ENCODE measurements at places on chromosomes 2 and 18.

DNA sequence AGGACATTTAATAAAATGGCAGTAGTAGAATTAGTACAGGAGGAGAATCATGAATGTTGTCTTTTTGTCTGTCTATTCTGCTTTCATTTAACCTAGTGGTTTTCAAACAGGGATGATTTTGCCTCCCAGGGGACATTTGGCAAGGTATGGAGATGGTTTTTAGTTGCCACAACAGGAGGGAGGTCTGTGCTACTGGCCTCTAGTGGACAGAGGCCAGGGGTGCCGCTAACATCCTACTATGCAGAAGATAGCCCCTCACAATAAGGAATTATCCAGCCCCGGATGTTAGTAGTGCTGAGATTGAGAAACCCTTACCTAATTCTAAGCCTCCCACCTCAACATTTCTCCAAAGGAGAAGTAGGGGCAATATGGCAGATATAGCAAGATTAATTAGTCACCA is 18.3 kb downstream of the FASTKD2 start:
- DNase-seq, result no peak

GRCh38 chr18:6547476-6547875 is 132.8 kb upstream of the L3MBTL4 start:
- no peak for DNase-seq

GRCh38 chr2:234257859-234258561 is 207.5 kb downstream of the SPP2 start:
- DNase-seq, result peak; percentile 55

DNA sequence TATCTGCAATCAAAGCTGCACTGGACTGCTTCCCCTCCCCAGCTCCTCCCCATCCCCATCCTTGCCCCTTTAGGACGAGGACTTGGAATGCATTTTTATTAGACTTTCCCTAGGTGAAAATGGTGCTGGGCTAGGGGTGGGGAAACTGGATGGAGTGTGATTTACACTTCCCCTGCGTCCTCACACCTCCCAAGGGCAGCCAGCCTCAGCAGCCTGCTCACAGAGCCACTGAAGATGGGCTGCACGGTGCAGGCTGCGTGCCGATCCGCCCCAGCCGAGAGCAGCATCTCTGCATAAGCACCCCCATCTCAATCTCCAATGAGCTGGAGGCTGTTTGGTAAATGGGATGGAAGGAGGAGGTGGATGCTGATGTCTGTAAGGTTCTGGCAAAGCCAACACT is 87.6 kb downstream of the ZBTB7C start:
- no peak for DNase-seq

DNA sequence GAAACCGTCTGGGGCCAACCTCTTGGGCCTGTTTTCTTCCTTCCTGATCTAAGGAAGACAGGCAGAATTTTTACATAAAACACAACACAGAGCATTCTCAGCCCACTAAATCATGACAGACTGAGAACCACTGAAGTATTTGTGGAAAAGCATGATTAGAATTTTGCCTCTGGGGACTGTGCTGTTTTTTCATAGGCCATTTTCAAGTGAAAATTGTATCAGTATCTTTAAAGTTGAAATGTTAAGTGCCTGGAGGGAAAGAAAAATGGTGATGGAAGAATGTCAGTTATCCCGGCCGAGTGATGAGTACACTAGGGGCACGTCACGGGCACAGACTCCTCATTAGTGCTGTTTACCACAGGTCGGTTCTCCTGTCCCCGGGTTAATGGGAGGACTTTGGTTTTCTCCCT is 36.9 kb downstream of the EHD3 start:
- no peak for DNase-seq

DNA sequence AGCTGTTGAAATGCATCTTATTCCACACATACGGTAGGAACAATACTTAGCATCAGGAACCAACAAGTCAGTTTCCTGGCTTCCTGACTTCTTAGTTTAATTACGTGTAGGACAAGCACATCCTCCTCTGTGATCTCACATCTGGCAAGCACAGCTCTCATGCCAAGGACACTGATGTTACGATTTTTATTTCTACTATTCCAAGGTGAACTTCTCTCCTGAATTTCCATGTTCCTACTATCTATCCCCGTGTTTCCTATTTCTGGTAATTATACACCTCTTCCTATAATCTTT is 374.0 kb downstream of the NCKAP5 start:
- no peak for DNase-seq

DNA sequence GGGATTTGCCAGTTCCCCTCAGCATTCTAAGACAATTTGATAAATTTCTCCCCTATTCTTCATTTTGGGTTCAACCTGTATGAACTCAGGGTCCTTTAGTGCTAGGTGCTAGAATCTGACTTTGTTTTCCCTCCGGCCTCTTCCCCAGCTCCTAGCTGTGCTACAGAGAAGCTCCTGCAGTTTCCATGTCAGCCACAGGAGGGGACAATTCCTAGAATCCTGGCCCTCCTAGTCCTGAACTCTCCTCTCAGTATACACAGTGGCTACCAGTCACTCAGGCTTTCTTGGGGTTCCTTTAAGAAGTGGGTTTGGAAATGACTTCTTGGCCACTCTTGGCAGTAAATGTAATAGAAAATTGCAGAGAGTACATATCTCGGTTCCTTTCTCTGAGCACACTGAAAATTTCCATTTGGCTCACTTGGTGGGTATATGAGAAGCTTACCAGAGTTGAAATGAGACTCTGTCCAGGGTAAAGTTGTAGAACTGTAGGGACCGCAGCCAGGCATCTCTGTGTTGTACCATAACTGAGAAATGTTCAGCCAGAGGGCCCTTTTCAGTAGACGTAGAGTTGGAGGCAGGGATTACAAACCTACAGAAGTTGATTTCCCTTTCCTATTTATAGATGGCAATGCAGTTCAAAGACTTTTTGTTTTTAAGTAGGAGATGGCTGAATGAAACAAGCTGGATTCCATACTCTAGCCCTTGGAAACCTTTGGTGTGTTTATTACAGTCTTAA is 5.0 kb upstream of the CHST10 start:
- DNase-seq, result no peak

DNA sequence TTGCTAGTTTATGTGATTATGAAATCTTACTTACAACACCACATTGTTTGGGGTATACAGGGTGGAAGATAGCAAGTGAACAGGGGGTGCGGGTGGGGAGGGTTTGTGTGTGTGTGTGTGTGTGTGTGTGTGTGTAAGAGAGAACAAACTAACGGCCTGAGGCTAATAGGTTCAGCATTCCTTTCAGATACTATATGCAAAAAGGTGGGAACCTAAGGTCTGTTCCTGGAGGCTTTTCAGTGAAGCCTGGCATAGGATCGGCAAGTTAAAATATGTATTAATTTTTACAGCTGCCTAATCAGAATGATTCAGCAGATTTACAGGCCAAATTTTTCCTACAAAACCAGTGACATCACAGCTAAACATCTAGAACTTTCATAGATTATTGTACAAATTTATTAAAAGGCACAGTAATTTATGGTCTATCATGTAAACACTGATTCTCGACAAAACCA is 7.6 kb upstream of the SPDYA start:
- no peak for DNase-seq

DNA sequence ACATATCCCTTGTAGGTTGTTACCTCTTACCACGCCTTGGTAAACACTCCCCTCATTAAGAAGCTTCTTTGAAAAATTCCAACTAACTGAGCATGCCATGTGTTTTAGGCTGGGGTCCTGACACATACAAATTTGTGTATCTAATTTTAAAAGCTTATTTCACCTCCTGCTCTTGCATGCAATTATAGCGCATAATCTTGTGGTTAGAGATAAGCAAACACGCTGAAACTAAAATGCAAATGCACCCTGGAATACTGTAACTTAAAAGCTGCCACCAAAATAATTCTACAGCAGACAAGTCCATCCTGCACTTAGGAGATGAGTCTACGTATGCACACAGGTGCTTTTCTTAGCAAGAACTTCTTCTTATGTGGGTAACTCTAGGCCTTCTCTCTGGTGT is 990.2 kb downstream of the TSN start:
- no peak for DNase-seq

GRCh38 chr2:238897122-238897880 is 49.4 kb downstream of the TWIST2 start:
- no peak for DNase-seq

DNA sequence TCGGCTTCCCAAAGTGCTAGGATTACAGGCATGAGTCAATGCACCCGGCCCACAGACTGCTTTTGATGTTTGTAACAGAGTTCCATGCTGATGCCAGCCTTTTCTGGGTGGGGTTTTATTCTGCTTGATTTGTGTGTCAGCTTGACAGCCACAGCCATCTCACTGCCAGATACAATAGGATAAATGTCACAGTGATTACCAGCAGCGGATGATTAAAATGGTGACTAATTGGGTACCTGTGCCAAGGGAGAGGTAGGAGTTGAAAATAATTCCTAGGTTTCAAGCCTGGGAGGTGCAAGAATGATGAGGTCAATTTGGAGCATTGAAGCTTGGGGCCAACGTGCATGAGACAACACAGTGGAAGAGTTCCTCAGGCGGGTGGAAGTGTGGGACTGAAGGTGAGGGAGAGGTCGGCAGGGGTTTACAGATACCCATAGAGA is 39.4 kb downstream of the SH2D6 start:
- DNase-seq, result peak; percentile 74

- DNase-seq, result no peak
Observed at GRCh38 chr18:34370704-34371395, 146.1 kb upstream of the NOL4 start.

- DNase-seq, result no peak
Observed at GRCh38 chr18:35110554-35111485, 69.6 kb downstream of the MAPRE2 start.

DNA sequence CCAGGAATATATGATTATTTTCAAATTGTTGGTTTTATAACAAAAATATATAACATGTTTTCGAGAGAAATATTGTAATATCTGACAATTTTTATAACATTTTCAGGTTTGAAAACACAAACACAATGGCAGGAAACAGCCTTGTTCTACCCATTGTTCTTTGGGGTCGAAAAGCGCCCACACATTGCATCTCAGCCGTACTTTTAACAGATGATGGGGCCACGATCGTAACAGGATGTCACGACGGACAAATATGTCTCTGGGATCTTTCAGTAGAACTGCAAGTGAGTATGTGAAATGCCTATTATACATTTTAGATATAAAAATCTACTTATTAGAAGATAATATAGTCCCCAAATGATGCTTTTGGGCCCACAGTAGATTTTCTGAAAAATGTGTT is 21.2 kb downstream of the WDR7 start:
- DNase-seq, result no peak

- no peak for DNase-seq
Observed at GRCh38 chr2:113812204-113812603, 55.8 kb upstream of the SLC35F5 start.

- DNase-seq, result no peak
Observed at GRCh38 chr2:45207101-45207500, 197.8 kb upstream of the SIX2 start.

GRCh38 chr2:190981733-190982132 is 32.2 kb downstream of the STAT1 start:
- DNase-seq, result no peak

GRCh38 chr18:76721207-76721996 is 101.0 kb upstream of the ZNF236 start:
- DNase-seq, result no peak

- no peak for DNase-seq
Observed at GRCh38 chr2:27263287-27264252, 723 bp upstream of the SLC30A3 start.

GRCh38 chr18:48412339-48412929 is 3.3 kb upstream of the ZBTB7C start:
- no peak for DNase-seq

GRCh38 chr2:151826737-151827157 is 1.5 kb downstream of the ARL5A start:
- DNase-seq, result no peak

- no peak for DNase-seq
Observed at GRCh38 chr2:177397481-177398289, 5.1 kb downstream of the AGPS start.

DNA sequence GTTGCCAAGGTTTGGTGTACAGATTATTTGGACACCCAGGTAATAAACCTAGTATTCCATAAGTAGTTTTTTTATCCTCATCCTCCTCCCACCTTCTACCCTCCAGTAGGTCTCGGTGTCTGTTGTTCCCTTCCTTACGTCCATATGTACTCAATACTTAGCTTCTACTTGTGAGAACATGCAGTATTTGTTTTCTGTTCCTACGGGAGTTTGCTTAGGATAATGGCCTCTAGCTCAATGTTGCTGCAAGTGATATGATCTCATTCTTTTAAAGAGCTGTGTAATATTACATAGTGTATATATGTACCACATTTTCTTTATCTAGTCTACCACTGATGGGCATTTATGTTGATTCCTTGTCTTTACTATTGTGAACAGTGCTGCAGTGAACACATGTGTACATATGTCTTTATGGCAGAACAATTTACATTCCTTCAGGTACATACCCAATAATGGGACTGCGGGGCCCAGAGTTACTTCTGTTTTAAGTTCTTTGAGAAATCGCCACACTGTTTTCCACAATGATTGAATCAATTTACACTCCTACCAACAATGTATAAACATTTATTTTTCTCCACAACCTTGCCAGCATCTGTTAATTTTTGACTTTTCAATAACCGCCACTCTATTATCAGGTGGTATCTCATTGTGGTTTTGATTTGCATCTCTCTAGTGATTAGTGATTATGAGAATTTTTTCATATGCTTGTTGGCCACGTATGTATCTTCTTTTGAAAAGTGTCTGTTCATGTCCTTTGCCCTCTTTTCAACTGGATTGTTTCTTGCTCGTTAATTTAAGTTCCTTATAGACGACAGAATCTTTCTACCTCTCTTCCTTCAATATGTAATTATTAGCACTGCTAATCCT is 88.0 kb downstream of the MEMO1 start:
- no peak for DNase-seq

DNA sequence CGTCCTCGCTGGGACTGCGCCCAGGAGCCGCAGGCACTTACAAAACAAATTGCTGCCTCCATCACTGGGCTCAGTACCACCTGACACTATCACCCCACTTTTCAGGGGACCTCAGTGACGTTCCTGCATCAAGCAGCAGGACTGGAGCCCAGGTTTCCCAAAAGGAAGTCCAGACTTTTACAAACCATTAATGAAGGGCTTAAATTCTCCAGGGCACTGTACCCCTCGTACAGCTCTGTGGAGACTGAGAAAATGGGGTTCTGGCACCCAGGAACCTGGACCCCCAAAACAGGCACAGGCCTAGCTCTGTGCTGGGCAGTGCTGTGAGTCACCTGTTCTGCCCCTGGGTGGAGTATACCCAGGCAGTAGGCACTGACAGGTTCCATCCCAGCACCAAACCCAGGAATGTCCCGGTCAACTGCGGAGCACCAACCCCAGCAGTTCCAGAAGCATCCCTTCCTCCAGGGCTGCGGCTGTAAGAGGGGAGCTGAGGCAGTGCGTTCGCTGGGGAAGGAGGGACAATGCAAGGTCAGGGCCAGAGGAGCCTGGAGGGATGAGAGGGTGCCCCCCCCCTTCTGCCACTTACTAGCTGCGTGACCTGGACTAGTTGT is 24.6 kb upstream of the NOTO start:
- DNase-seq, result no peak

- no peak for DNase-seq
Observed at GRCh38 chr2:30038419-30038818, 108.4 kb upstream of the YPEL5 start.
